Activated CD8-positive, alpha-beta memory T cell treated with anti-CD3 and anti-CD28 coated beads, Interleukin-2, amount 50 U/mL, for 4 hours (primary cell): ENCODE measurements at places on chromosomes 6 and 20.

GRCh38 chr6:154614101-154614500 lies 103.6 kb upstream of the CNKSR3 start:
- no peak for DNase-seq

GRCh38 chr6:38021571-38021970 lies 202.0 kb downstream of the ZFAND3 start:
- DNase-seq: no peak

- no peak for DNase-seq
Observed at GRCh38 chr6:39369987-39370386, 47.5 kb upstream of the KCNK16 start.

DNA sequence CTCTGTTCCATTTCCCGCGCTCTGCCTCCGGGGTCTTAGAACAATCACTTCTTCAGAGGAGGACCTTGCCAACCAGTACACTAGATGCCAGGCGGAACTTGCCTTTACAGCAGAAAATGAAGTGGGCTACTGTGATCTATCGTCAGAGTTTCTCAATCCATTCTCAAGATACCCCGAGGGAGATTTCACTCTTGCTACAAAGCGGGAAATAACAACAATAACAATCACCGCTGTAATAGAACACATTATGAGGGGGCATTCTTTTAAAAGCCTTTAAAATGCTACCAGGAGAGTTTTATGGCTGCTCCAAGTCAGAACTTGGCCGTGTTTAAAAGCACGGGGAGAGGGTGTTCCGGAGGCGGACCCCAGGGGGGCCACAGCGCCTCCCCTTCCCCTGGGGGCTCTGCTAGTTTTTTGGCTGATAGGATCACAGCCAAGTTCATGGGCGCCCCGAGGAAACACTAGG lies 617.0 kb upstream of the AGPAT4 start:
- no peak for DNase-seq

- no peak for DNase-seq
Observed at GRCh38 chr6:7761051-7761450, 35.2 kb downstream of the BMP6 start.

GRCh38 chr6:139137706-139138105 lies 2.8 kb downstream of the HECA start:
- DNase-seq: no peak

DNA sequence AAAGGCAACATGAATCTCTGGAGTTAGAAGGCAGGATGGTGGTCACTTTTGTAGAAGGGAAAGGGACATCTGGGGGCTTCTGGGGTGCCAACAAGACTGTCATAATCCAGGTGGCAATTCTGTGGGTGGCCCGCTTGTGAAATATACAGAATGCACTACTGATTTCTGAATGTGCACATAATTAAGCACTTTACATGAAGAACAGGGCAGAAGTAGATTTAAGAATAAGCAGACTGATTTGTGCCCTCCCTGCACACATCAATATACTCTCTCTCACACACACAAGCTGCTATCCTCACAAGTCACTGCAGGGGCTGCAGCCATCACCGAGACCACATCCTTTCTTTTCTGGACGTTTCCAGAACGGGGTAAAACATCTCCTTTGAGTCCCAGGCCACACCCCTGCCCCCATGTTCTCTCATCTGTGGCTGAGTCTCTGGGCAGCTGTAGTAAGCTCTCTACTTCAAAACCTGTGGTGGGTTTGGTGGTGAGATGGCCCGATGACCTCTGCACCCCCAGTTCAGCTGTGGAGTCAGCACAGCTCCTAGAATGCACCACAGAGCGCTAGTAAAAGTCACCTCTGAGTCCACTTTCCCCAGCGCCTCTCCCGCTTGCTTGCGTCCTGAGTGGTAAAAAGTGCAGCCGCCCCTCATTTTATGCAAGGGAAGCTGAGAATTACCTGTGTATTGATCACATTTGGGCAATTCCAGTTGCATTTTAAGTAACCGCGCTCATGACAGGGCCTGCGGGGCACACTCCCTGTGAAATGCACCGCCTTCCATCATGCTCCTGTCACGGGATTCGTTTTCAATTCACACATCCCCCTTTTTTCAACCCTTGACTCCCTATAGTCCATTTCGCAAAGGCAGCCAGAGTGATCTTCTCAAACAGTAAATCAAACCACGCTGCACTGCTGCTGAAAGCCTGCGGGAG lies 115.5 kb downstream of the NFATC2 start:
- no peak for DNase-seq

GRCh38 chr6:64023693-64024092 lies 388.1 kb downstream of the PHF3 start:
- DNase-seq: no peak

GRCh38 chr6:113425977-113426660 lies 431.0 kb upstream of the MARCKS start:
- no peak for DNase-seq

GRCh38 chr6:36491378-36491965 lies 48.7 kb downstream of the KCTD20 start:
- DNase-seq: no peak
